Stimulated activated CD8-positive, alpha-beta memory T cell treated with anti-CD3 and anti-CD28 coated beads, Interleukin-2, amount 100 ng/mL, for 1 hour (primary cell): ENCODE measurements at places on chromosomes 2 and 18.

DNA sequence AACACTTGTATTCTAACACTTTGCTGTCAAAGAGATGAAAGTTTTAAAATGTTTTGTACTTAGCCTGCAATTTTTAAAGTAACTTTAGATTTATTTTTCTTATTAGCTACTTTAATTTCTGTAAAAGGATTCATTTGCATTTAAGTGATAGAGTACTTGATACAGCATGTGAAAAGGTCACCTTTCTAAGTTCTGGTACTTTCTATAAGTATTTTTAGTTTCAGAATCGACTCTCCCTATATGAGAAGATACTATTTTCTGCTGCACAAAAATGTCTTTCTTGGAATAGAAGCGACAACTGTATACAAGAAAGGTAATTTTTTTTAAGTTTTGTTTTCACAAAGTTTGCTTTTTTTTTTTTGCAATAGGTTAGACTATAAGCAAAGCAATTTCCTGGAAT, 72.9 kb downstream of the METTL8 start:
- no peak for DNase-seq

DNA sequence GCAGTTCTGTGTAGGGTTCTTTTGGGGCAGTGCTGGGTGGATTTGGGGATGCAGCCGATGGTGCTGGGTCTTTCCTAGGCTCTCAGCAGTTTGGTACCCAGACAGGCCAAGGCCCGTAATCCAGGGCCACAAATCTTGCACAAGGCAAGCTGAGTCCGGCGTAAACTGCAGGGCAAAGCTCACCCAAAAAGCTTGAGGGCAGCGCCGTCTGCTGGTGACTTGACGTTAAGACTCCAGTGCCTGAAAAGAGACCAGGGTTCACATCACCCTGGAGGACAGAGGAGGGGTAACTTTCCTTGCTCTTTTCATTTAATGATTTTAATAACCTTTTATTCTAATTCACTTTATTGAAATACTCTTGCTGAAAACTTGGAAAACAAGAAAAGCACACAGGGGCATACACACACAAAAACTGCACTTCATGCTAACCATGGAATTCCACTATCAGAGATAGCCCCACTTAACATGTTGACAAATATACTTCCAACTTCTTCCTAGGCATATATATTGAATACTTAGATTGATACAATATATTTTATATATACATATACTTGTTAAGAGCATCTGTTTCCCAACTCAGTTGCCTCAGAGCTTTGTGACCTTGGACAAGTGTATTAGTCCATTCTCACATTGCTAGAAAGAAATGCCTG, 38.9 kb downstream of the CNGA3 start:
- peak; percentile 44 for DNase-seq

- no peak for DNase-seq
These were observed 34.8 kb upstream of the KCNF1 start for GRCh38 chr2:10876963-10877362.

GRCh38 chr18:62617793-62618591, 95.2 kb downstream of the ZCCHC2 start:
- no peak for DNase-seq

- DNase-seq: no peak
These were observed 76.1 kb upstream of the NOSTRIN start for GRCh38 chr2:168726375-168726774.

GRCh38 chr18:36814994-36815393, 13.8 kb downstream of the TPGS2 start:
- DNase-seq: no peak

GRCh38 chr18:2956056-2956455, 56.9 kb downstream of the LPIN2 start:
- no peak for DNase-seq

DNA sequence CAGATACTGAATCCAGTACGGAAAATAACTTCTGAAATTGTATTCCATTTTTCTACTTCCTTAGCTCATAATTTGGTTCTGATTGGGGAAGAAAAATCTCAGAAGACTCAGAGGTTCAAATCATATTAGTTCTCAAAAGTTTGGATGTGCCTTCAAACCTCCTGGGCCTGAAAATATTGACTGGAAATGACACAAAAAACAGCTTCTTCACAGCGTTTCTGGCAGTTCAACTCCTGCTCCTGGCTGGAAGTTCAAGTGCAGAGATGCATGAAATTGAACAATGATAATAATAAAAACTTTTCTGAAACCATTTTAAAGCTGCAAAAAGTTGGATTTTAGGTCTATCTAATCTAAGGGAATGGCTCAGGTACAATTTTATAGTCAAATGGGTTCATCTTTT, 1459.9 kb upstream of the CELF4 start:
- DNase-seq: no peak
